ENCODE measurements at places on chromosomes 6 and 20. TPM values are rescaled to one million over a fixed set of nuclear protein-coding genes. Genes with fewer than 3 reads are reported as not detected.

GRCh38 chr6:1873781-1874180 lies 264.1 kb downstream of the FOXC1 start:
- DNase-seq: no peak

DPPA5 gene
- total RNA-seq: not detected

DNA sequence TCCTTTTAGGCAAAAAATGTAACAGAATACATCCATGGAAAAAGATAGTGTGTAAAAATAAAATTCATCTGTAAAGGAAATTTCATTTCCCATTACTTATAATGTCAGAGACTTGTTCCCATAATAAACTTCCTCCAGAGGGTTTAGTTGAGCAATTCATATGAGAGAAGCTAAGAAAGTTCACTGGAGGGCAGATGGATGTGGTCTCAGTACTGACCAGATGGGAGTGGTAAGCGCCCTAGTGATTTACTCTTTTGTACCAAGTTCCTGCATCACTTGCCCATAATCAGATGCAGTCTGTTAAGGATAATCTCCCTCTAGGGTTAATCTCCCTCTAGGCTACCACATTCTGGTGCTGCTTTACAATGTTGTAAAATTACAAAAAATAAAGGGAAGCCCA lies 61.7 kb downstream of the ESF1 start:
- no peak for DNase-seq

KIF6 gene
- not detected for total RNA-seq

- DNase-seq: no peak
Observed at GRCh38 chr6:105785066-105785811, 300.9 kb upstream of the PRDM1 start.

SERAC1 gene
- 11.9 TPM for total RNA-seq

DNAH8 gene
- total RNA-seq: under 0.01 TPM

ADGRF4 gene
- under 0.01 TPM for total RNA-seq

DNA sequence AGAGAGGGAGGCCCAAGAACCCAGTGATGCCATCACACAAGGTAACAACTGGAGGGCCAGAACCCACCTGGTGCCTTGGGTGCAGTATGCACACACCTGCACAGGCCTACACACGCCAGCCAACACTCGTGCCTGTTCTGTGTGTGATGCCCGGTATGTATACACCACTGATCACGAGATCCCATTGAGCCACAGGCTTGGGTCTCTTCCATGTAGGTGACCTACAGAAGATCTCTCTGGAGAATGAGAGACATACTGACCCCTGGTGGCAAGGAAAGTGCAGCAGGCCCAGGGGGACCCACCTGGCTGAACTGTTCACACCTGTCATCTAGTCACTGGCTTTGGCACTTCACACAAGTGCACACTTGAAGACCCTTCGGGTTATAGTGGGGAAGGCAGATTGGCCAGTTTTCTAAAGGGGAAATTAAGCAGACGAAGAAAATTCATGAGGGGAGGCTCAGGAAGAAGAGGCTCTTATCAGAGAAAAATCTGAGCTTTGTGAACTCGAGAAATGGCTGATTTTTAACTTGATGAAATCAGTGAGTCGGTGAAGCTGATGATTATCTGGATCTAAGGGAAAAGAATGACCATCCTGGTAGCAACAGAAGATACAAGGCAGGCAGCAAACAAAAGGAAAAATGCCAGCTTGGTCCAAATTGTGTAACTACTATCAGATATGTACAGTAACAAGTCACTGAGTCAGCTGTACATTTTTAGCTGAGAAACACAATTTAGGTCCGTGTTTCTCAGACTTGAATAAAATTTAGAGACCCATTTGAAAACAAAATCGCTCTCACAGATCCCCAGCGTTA lies 69.1 kb upstream of the PBOV1 start:
- DNase-seq: peak; percentile 52

GRCh38 chr6:29925727-29926412 lies 16.5 kb upstream of the HLA-A start:
- peak; percentile 16 for DNase-seq

DNA sequence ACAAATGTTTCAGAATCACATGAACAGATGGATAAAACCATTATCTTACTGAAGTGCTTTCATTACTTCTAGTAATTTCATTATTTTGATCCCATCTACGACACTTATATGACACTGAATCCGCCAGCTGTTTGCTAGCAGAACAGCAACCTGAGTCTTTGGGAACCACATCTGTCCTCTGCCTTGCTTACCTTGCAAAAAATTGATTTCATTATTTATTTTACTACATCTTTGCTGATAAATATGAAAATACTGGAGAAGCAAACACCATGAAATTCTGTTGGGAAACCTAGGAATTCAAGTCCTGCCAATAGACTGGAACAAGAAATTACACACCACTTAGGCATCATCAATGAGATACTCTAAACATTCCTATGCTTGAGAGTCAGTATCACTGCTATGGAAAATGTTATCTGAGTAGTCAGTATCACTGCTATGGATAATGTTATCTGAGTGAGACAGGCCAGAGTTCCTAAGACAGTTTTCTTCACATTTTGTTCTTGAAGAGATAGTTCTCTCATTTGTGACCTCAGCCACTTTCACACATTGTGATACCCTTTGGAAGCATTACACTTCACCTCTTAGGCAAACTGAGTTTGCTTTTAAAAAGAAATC lies 91.9 kb downstream of the PDE10A start:
- DNase-seq: peak; percentile 40

DNA sequence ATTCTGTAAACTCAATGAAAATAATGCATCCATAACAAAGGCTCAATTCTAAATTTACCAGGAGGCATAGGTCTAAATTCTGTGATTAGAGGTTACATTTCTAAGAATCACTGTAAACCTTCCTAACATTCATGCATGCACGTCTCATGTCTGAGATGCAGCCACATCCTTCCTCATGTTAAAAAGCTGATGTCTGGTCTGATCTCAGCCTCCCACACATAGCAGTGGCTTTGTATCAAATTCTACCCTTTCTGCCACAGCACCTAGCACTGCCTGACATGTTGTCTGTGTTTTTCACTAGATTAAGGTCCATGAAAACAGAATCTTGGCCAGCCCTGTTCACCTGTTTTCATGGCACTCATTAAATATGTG lies 171.1 kb downstream of the WDR27 start:
- no peak for DNase-seq

GRCh38 chr6:111731456-111732195 lies 125.9 kb upstream of the TRAF3IP2 start:
- DNase-seq: no peak

DNA sequence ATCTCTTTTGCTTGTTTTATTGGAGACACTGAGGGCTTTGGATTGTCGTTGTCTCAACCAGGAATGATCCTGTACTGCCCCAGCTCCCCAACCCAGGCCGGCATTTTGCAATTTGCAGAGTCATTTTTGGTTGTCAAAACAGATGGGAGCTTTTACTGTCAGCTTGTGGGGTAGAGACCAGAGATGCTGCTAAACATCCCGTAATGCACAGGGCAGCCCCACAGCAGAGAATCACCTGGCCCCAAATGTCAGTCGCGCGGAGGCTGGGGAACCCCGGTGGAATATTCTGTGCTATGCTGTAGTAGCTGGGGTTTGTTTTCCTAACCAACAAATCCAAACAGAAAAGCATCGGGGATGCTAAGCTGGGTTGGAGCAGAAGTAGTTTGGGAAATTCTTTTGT lies 99.7 kb downstream of the TSHZ2 start:
- no peak for DNase-seq

DNA sequence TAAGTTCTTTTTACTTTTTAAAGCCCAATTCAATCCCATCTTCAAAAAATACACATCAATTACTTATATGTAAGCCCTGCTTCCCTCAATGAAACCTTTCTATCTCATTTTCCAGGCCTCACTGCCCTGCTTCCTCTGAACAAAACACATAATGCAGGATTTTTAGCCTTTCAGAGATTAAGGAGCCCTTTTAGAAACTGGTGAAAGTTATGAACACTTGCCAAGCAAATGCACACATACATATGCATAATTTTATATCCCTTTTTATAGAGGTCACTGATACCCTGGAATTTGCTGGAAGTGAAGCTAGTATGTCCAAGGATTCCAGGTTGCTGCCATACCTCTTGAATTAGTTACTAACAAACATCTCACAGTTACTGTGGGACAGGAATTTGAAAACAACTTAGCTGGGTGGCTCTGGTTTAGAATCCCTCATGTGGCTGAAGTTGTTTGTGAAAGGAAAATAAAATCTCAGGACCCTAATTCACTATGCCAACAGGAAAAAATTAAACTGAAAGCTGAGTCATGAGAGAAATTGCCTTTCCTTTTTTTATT lies 75.8 kb downstream of the UBE3D start:
- peak; percentile 7 for DNase-seq

DNA sequence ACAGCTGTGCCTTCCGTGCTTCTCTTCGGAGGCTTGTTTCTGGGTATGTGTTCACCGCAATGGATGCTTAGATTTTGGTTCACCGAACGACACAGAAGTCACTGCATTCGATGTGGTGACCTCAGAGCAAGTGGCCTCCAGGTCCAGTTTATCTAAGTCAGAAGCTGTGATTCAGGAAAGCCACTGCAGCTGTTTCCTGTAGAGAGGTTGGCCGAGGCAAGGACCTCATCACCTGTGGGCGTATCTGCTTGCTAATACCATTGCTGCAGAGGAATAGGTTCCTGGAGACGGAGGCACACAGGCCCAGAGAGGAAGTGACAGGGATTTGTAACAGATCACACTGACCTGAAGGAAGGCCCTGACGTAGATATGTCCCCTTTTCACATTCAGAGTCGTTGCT lies 82.7 kb downstream of the FARS2 start:
- DNase-seq: peak; percentile 85
